ENCODE measurements at places on chromosomes 5 and 9.

GRCh38 chr9:5884191-5884590 lies 6.5 kb upstream of the MLANA start:
- no peak for DNase-seq

GRCh38 chr5:140882591-140882899 lies 621 bp downstream of the PCDHA13 start:
- DNase-seq = no peak

GRCh38 chr5:17058438-17058837 lies 122.3 kb upstream of the MYO10 start:
- DNase-seq = no peak

- no peak for DNase-seq
Measured at GRCh38 chr5:36029914-36030313, 36.8 kb downstream of the UGT3A2 start.

DNA sequence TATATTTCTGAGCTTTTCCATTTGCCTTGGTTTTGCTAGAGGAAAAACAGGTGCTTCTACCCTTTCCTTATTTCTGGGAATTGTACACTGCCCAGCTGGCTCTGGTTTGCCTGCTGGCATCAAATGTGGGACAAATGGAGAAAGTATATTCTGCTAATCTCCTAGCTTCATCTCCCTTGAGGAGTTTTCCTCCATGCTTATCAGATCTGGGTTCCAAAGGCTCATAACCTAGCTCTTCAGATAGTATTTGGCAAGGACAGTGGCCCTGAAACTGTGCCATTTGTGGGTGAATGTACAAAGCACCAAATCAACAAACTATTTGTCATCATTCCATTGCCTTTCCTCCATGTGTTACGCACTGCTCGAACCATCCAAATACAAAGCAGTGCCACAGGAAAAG lies 16.2 kb downstream of the PRLR start:
- no peak for DNase-seq

GRCh38 chr9:127808347-127809001 lies 5.8 kb downstream of the FPGS start:
- DNase-seq = no peak

- DNase-seq = no peak
Measured at GRCh38 chr9:87671478-87671877, 54.4 kb upstream of the CTSL start.

GRCh38 chr5:10216107-10216506 lies 33.6 kb downstream of the ATPSCKMT start:
- DNase-seq = no peak
